Stimulated activated CD4-positive, alpha-beta T cell treated with anti-CD3 and anti-CD28 coated beads, TNF-alpha, amount 100 ng/mL, for 4 hours (primary cell): ENCODE measurements at places on chromosomes 3 and 15.

DNA sequence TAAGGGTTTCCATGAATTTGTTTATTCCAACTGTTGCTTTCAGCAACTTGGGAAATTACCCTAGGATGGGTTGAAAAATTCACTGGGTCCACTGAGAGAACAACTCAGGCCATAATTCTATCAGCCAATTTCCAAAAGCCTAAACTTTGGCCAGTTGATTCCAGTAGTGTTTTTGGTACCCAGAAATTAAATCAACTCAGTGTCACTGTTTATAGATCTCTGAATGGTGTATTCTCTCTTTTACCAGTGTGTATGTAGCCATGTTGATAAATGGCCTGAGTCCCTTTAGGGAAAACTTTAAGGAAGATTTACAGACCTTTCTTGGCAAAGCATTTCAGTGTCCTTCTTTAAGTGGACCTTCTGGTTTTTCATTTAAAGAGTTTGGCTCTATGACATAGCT lies 636.4 kb downstream of the OTOL1 start:
- no peak for DNase-seq

GRCh38 chr3:56753206-56753820 lies 48.4 kb downstream of the ARHGEF3 start:
- no peak for DNase-seq

- DNase-seq = peak; percentile 42
Measured at GRCh38 chr3:122679085-122679881, 1.4 kb upstream of the PARP14 start.

DNA sequence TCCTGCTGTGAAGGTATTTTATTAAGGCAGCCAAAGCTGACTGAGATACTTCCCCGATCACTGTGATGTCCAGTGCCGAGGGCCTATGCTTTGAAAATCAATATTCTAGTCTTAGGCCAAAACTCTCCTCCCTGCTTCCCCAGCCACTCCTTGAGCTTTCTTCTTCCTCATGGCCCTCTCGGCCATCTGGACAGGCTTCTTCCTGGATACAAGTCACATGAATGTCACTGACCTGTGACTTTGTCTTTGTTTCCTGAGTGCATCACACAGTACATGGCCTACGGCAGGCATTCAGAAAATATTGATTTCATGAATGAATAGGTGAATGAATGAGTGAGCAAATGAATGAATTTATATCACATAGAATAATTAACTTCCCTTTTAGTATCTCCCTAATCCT lies 24.6 kb upstream of the HES1 start:
- DNase-seq = no peak

- DNase-seq = no peak
Measured at GRCh38 chr15:57902155-57902554, 163.4 kb downstream of the ALDH1A2 start.

DNA sequence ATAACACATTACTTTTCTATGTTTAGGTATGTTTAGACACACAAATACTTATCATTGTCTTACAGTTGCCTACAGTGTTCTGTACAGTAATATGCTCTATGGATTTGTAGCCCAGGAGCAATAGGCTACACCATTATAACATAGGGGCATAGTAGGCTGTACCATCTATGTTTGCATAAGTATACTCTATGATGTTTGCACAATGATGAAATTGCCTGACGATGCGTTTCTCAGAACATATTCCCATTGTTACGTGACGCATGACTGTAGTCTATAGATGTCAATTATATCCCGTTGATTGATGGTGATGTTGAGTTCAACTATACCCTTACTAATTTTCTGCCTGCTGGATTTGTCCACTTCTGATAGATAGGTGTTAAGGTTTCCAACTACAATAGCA lies 139.4 kb upstream of the PFN2 start:
- no peak for DNase-seq

DNA sequence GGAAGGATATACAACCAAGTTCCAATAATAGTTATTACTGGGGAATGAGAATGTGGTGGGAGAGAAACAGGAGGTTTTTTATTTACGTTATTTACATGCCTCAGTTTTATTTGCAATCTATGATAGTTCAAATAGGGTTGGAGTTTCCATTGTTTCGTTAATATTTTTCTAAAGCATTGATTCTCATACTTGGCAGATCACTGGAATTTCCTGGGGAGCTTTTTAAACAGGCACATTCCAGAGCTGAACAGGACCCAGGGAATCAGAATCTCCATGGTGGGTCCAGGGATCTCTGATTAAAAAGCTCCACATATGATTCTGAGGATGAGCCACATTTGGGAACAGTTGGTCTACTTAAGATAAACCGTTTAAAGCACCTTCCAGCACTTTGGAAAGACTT lies 123.9 kb downstream of the IL20RB start:
- no peak for DNase-seq

- no peak for DNase-seq
Measured at GRCh38 chr15:49494842-49495241, 71.8 kb downstream of the FGF7 start.

DNA sequence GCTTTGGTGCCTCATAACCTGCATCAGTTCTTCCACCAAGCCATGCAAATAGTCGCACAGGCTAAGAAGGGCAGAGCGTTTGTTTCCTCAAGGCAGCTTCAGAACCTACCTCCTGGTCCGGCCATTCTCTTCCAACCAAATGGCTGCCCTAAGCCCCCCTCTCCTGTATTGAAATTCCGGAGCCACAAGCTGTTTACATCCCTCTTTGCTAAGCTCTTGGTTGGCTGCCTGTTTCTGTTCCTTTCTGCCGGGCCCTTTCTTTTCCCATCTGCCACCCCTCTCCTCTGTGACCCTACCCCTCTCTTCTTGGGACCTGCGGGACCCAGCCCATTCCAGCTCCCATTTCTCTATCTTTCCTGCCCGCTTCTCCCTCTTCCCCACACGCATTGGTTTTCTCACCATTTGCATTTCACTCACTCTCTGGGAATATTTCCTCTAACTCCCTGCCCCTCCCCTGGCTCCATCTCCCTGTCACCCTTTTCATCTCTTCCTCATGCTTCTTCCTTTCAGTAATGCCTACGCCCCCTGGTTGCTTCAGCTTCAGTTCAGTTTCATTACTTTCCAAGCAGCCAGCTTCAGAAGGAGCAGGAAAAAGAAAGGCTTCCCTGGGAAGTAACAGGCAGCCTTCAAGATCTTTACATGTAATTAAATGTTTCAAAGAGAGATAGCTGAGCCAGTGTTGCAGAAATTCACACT lies 113.5 kb downstream of the RAB11A start:
- no peak for DNase-seq

DNA sequence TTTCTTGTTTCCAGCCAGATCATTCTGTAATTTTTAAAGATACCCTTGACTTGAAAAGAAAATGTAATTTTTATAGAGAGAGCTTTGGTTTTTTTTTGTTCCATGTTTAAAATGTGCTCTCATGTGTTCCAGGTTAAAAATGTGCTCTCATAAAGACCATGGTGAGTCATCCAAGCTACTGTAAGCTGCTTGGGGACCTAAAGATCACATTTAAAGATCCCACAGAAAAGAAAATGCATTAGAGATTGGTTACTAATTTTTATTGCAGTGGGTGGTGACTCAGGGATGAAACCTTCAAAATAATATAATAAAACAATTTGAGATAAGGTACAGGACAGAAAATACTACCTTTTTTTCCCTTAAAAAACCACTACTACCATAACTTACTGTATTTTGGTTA lies 11.0 kb downstream of the TCF12 start:
- DNase-seq = no peak

- DNase-seq = no peak
Measured at GRCh38 chr3:64251019-64251418, 25.8 kb upstream of the PRICKLE2 start.

DNA sequence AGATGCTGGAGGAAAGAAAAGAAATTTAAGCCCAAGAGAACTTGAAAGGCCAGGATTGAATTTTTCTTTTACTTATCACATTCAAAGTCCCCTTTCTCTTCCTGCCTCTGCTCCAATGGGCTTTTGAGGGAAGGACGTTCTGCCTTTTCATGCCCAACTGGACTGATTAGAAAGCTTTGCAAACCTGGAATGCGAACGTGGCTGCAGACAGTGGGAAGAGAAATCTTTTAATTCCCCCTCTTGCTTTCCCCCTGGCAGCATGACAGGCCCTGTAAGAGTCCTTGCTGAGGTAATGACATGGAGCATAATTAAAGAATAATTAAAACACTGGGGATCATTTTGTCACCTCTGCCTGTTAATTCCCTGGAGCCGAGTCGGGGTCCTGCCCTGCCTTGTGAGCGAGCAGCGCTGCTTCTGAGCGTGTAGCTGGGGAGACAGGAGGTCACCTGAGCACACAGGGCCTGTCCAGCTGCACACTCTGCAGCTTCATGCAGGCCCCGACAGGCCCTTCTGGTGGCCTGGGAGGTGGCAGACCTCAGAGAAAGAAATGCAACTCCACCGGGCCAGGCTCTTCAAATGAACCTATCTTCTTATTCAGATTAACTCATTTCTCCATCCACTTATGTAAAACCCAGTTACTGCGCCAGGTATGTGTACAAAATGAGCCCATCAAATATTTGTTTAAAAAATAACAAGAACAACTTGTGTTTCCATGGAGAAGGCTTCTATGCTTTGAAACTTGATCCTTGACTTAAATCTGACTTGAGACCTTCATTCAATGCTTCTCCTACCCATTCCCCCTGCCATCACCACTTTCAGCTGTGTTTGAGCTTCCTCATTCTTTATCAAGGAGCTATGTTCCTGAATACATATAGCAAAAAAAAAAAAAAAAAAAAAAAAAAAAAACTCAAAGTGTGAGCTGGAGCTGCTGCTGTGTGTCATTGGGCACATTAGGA lies 628.2 kb upstream of the CFAP20DC start:
- no peak for DNase-seq

GRCh38 chr3:23055733-23056376 lies 147.3 kb upstream of the UBE2E2 start:
- no peak for DNase-seq

DNA sequence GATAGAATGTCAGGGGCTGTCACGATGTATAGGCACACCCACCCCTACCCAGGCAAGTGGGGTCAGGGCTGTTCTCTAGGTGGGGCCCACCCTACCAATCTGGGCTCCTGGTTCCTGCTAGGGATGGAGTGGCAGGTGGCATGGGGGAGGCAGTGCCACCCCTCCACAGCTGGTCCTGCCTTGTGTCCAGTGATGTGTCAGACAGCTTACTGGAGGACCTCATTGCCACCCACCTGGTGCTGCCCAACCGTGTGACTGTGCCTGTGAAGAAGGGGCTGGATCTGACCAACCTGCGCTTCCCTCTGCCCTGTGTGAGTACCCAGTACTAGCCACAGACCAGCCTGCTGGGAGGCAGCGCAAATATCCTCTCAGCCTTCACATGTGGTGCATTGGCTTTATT lies 27.5 kb downstream of the ESYT3 start:
- DNase-seq = no peak

DNA sequence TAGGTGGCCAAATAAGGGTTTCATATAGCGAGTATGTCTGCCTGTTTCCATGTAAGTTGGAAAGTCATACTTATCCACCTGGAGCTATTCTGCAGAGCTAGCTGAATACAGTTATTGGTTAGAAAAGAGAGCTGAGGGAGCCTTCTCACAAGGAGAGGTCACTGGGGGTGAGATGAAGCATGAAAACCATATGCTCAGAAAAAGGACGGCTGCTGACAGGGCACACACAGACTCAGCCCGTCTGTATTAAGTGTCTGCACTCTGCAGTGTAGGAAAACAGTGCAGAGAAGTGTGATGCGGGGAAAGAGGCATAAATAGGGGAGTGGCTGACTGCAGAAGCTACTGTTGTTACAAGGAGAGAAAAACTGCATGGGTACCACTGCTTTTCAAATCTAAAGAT lies 58.2 kb downstream of the C3orf70 start:
- DNase-seq = no peak

GRCh38 chr3:29286478-29287240 lies 5.8 kb downstream of the RBMS3 start:
- no peak for DNase-seq

DNA sequence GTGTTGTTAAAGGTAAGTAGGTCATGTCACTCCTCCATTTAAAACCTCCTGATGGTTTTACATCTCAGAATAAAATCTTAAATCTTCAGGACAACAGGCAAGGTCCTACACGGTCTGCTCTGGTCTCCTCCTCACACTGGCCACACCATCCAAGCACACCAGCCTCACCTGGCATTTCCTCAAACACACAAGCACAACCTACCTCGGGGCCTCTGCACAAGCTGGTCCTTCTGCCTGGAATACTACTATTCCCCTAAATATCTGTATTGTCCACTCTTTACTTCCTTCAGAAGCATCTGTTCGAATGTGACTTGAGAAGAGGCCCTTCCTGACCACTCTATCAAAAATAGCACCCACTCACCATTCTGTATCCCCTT lies 1.8 kb downstream of the GORASP1 start:
- DNase-seq = no peak

DNA sequence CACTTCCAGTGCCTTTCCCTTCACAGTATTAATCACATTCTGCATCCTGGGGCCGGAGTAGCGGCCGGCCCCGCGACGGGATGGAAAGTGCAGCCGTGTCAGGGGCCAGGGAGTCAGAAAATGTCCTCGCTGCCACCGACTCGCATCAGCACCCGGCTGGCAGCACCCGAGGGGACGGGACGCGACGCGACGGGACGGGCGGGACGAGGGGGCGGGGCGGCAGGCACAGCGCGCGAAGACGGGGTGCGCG lies 353 bp downstream of the ATG3 start:
- DNase-seq = no peak

DNA sequence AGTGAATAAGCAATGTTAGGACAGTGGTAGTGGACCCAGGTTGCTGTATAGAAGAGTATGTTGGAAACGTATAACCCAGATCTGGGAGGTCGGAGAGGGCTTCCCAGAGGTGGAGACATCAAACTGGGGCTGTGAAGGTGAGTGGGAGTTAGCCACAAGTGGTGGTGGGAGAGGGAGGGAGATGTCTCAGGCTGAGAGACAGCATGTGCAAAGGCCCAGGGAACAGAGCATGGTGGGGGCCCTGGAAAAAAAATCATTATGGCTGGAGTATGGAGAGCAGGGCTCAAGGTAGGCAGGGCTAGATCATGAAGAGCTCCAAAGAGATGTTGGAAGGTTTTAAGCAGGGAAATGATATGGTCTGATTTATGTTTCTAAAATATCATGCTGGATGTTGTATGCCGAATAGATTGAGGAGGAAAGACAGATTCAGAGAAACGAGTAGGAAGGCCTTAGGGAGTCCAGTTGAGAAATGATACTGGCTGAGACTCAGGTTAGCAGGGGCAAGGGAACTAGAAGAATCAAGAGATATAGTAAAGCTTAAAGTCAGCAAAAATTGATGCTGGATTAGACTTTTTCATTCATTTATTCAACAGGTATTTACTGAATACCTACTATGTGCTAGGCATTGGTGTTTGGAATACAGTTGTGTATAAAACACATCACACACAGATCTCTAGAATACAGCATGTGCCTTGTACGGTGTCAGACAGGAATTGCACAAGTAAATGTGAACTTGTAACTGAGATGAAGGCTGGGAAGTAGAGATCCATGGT lies 17.0 kb downstream of the ITPR1 start:
- DNase-seq = no peak

DNA sequence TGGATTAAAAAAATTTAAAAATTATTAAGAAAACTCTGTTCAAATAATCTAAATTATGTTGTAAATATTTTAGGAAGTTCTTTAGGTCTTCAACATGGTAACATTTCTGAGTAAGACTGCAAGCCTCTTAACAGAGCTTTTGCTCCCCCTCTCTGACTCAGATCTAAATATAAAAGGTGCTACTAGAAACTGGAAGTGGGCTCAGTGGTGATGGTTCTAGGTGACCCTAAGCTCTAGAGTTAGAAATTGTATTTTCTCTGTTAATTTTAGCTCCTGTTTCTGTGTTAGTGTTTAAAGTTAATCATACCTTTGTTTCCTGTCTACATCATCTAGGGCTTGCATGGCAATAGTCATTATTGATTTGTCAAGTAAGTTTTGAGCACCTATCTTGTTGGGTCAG lies 159.9 kb upstream of the MEIS2 start:
- DNase-seq = no peak

GRCh38 chr3:71681224-71681668 lies 44.0 kb downstream of the EIF4E3 start:
- DNase-seq = no peak
